ENCODE measurements at places on chromosomes 16 and 17.

DNA sequence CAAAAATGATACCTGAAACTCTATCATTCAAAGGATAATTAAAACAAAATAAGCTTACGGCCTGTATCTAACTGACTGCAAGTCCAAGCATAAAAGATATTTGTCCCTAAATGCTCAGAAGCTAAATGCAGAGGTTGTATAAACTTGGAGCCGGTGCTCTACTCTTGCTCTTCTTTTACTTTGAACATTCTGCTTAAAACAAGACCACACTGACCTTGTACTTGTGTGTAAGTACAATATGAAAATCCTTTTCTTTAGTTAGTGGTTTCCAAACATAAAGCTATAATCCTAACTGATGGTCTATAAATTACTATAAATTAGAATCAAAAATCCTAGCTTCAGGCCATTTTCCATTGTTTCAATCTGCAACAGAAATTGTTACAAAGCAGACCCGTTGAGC, 74.6 kb downstream of the SPAG9 start:
- DNase-seq = no peak

- DNase-seq = no peak
Measured at GRCh38 chr17:10297691-10298090, 75.1 kb downstream of the MYH13 start.

DNA sequence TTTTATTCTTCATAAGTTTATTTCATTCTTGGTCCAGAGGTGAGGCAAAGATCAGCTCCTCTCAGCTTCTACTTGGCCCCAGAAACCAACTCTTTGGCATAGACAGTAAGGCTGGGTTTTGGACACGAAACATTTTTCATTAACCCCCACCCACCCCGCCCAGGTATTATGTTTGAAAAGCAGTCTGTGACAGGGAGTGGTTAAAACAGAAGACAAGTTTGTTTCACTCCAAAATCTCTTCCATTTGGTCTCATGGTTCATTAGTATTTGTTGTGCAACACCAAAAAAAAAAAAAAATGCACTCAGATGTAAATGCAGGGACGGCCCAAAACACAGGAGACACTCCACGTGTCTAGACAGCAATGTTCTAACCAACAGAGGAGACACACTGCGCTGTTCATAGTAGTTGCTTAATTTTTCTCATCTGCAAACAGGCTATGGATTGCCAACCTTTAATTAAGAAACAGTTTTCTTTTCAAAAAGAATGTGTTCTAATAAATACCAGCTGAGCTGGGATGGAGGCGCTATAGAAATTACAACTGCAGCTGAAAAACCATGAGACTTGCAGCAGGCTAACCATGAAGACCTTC, 39.8 kb upstream of the MMP2 start:
- DNase-seq = no peak

DNA sequence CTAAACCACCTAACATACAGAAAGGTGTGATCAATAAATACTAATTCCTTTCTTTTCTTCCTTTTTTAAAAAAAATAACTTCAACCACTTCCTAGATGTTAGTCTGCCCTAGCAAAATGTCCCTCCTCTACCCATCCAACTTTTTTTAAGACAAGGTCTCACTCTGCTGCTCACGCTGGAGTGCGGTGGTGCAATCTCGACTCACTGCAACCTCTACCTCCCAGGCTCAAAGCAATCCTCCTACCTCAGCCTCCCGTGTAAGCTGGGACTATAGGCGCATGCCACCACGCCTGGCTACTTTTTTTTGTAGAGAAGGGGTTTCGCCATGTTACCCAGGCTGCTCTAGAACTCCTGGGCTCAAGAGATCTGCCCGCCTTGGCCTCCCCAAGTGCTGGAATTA, 33.1 kb downstream of the KANSL1 start:
- no peak for DNase-seq

DNA sequence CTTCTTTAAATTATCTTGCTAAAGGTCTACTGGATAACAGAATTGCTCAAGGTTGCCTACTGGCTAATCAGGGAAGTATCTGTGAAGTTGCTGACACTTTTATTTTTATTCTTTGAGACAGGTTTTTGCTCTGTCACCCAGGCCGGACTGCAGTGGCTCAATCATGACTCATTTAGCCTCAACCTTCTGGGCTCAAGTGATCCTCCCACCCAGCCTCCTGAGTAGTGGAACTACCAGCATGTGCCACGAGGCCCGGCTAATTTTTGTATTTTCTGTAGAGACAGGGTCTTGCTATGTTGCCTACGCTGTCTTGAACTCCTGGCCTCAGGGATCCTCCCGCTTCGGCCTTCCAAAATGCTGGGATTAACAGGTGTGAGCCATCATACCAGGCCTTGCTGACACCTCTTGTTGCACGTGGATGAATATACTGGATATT, 43.1 kb downstream of the GLG1 start:
- peak; percentile 14 for DNase-seq

- no peak for DNase-seq
Measured at GRCh38 chr17:44906010-44906646, 6.9 kb upstream of the EFTUD2 start.

DNA sequence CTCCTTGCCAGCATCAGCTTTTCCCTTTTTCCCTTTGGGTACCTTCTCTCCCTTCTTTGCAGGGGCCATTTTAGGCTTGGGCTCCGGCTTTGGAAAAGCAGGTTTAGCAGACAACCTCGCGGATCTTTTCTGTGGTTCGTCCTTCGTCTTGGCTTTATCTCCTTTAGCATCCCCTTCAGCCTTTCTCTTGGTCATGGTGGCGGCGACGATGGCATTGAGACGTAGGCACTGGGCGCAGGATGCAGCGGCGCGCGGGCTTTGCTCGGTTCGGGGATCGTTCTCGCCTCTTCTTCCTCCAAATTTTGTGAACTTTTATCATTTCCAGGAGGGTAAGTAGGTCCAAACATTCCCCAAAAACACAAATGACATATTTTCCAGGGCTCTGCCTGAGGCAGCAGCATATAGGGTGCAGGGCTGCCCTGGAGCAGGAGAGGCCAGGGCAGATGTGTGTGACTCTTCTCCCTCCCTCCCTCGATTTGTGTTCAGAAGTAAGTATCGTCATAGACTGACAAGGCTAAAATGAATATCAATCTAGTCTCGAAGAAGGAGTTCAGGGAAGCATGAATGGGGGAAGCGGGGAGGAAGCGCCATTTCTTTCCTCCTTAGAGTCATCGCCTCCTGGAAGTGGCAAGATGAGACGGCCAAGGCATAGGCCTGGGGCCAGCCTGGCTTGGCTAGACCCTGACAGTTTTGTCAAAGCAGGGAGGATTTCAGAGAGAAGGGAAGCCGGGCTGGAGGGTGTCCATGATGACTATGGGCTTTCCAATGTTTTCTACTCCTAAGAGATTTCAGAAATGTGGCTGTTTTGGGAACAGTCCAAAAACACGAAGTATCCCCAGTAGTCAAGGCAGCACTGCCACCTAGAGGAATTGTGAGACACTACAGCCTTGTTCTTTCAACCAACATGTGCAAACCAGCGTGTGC, 13.2 kb downstream of the CHCT1 start:
- peak; percentile 48 for DNase-seq

GRCh38 chr17:73336408-73337329, 24.9 kb upstream of the CDC42EP4 start:
- no peak for DNase-seq

DNA sequence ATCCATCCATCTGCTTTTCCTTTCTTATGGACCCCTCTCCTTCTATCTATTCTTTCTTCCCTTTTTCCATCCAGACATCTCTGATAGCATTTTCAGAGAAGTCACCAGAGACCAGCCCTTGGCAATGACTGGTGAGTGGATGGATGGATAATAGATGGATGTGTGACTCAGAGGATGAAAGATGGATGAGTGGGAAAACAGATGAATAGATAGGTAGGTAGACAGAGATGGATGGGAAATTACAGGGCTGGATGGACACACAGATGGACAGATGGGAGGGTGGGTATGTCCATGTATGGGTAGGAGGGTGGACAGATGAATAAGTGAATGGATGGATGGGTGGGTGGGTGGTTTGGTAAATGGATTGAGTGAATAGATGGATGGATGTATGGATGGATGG, 101.0 kb downstream of the LITAF start:
- DNase-seq = no peak

- DNase-seq = no peak
Measured at GRCh38 chr17:32553168-32553567, 66.4 kb downstream of the CDK5R1 start.

GRCh38 chr17:83103200-83103942, 24.0 kb downstream of the METRNL start:
- peak; percentile 30 for DNase-seq

DNA sequence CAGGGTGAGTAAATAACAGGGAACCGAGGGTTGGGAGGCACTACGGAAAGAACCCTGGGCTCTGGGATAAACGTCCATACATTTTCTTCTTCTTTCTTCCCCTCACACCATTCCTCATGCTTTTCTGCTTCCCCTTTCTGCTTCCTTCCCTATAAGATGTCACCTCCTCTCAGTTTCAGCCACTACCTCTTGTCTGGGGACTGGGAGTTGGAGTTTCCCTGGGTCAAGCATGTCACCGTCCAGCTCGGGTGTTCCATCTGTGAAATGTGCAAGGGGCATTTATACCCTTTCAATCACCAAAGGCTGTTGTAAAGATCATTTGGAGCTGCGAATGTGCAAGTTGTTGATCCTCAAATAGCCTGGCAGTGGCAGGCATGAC, 17.5 kb upstream of the CCL22 start:
- DNase-seq = no peak

- no peak for DNase-seq
Measured at GRCh38 chr16:78372277-78372676, 272.8 kb downstream of the WWOX start.

DNA sequence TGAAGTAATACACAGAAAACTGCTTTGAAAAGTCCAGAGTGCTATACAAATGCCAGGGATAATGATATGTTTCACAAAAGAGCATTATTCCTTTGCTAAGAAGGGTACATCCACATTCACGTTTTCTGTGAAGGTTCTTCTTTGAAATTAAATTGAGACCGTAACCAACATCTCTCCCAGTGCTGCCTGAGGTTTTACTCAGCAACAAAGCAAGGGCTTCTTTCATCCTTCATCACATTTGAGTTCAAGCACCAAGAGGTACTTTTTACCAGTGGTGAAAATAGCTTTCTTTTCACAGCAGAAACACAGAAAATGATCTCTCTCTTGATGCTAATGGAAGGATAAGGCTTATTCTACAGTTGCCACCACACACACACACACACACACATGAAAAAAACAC, 113.3 kb downstream of the TOX3 start:
- no peak for DNase-seq

GRCh38 chr17:69064476-69064875, 3.7 kb upstream of the ABCA9 start:
- no peak for DNase-seq

GRCh38 chr17:28093999-28094716, 51.7 kb downstream of the NLK start:
- no peak for DNase-seq

- no peak for DNase-seq
Measured at GRCh38 chr17:39664581-39665561, at the start of gene TCAP. Gene TCAP (plus strand): TSS chr17:39665349. CDS start chr17:39665360, 11 bp downstream.

DNA sequence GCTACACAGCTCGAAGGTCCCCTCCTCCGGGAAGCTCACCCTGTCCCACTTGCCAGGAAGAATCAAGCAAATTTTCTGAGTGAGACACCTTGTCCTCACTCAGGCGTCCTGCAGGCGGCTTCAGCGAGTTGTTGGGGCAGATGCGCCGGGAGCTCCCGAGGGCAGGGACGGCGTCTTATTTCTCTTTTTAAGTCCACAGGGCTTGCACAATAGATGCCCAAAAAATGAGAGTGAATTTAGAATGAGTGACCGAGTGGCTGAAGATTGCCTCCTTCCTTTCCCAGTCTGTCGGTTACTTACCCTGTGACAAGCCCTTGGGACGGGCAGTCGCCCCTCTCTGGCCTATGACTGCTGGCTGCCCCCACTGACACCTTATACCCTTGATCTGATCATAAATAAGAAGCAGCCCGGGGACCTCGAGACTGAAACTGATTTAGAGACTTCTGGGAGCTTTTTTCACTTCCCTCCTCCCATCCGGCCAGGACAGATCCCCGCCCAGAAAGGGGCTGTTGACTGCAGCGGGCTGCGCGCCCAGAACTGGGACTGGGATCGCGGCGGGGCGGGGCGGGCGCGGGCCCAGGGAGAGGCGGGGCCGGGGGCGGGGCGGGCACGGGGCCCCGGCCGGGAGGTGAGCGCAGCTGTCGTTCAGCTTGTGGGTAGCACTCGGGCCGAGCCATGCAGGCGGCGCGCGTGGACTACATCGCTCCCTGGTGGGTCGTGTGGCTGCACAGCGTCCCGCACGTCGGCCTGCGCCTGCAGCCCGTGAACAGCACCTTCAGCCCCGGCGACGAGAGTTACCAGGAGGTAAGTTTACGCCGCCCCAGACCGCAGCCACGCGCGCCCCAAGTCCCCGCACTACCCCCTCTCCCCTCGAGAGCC, at the start of gene TTYH2:
Gene TTYH2 (plus strand): TSS at position 659 of the 879 bp plus-strand sequence. CDS start 17 bp downstream, at position 676.
- DNase-seq = peak; percentile 65

GRCh38 chr16:1293921-1294656, 15.3 kb upstream of the UBE2I start:
- no peak for DNase-seq

DNA sequence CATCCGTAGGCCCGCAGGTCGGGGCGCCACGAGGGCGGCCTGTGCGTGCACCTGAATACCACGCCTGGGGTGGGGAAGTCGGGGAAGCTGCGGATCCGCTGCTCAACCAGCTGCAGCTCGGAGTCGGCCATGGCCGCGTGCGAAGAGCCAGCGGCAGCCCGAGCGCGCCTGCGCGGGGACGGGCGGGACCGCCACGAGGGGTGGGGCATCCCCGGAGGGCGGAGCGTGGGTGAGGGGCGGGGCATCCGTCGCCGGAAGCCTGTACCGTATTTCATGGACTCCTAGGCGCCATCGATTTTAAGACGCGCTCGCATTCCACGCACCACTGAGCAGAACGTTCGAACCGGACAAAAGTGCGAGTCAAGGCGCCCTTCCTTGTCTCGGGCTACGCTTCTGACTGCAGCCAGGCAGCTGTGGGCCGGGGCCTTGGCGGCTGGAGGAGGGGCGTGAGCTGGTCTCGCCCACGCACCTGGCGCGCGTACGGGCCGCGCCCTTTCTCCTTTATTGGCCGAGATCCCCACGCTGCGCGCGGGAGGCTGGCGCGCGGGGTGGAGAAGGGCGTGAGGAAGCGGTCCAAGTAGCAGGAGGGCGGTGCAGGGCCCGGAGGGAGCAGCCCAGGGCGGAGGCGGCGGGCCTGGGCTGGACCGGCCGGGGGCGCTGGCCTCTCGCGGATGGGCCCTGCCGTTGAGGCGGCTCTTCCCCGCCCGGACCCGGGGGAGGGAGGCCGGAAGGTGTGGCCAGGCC, at the start of gene APRT:
Gene APRT (minus strand): TSS at position 160 of the 744 bp plus-strand sequence. CDS start 29 bp downstream, at position 131.
- DNase-seq = peak; percentile 96

DNA sequence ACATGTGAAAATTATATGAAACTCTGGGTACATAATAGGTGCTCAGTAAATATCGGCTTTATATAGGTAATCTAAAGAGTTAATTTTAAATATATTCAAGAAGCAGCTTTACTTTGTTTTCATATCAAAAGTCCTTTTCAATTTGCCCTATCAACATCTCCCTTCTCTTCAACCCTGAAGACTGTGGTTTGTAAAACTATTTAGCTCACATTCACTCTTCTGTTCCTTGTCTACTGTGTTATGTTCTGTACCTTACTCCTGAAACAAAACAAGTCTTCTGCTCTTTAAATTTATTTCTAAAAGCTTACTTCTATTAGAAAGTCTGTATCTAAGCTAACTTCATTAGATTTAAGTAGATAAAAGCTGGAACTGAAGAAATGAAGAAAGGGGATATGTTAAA, 301.7 kb upstream of the PMFBP1 start:
- no peak for DNase-seq

All from activated naive CD4-positive, alpha-beta T cell treated with anti-CD3 and anti-CD28 coated beads, Interleukin-2, amount 50 U/mL, for 16 hours (primary cell).